ENCODE measurements at places on chromosomes 2 and 18. TPM values are rescaled to one million over a fixed set of nuclear protein-coding genes. Genes with fewer than 3 reads are reported as not detected.

C2orf15 gene
- 1.3 TPM for total RNA-seq

GPBAR1 gene
- total RNA-seq, result 0.24 TPM

MAP3K19 gene
- not detected for total RNA-seq

ACVR1 gene
- 7.1 TPM for total RNA-seq

KCNS3 gene
- total RNA-seq, result not detected

MERTK gene
- total RNA-seq, result 0.44 TPM

CFAP221 gene
- not detected for total RNA-seq

ZNF396 gene
- total RNA-seq, result 0.92 TPM

CPO gene
- not detected for total RNA-seq

DSG1 gene
- total RNA-seq, result not detected

L3MBTL4 gene
- total RNA-seq, result 0.37 TPM

PTH2R gene
- total RNA-seq, result not detected

HOXD1 gene
- total RNA-seq, result not detected

MC2R gene
- total RNA-seq, result not detected

RAB6D gene
- not detected for total RNA-seq

STARD6 gene
- not detected for total RNA-seq

ZCCHC2 gene
- total RNA-seq, result 25.1 TPM

CCL20 gene
- total RNA-seq, result 4.4 TPM

SCG2 gene
- not detected for total RNA-seq

DOCK10 gene
- 154 TPM for total RNA-seq

PJVK gene
- 3.4 TPM for total RNA-seq

SOCS6 gene
- total RNA-seq, result 2.2 TPM
